OCI-LY7 (cell line): ENCODE measurements at places on chromosomes 6 and 20. TPM values are rescaled to one million over a fixed set of nuclear protein-coding genes. Genes with fewer than 3 reads are reported as not detected.

- no peak for DNase-seq
Observed at GRCh38 chr6:26019261-26019830, 56.7 kb downstream of the TRIM38 start.

The CCN6 gene
- not detected in 2 replicates for total RNA-seq

- no peak for DNase-seq
Observed at GRCh38 chr20:35625584-35626385, 10.2 kb downstream of the SPAG4 start.

DNA sequence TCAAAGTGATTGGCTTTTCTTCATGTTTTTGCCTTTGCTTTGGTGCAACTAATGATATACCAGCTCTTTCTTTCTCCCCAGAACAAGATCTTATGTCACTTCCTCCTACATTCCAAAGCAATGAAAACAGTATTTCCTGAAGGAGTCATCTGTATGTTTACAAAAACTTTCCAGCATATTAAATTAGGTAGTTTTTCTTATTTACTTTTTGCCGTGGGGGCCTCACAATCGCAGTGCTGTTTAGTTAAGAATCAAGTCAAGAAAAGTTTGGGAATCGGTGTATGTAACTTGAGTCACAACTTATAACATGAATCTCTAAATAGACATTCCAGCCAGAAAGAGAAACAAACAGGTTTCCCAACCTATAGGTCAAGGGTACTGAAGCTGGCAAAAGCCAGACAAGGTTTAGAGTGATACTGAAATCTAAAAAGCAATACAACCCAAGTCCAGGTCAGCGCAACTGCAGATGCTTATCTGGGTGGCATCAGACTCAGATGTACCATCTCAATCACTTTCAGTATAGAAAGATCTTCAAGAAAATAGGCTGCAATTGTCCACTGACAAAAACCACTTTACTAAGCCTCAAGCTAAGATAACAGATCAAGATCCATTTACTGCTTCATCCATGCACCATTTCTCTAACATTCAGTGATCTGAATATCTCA, 63.6 kb downstream of the IPCEF1 start:
- DNase-seq = no peak

The C6orf52 gene
- 1.0 TPM in 1 of 2 replicates, not detected in the other for total RNA-seq

- no peak for DNase-seq
Observed at GRCh38 chr20:62832951-62833391, 16.1 kb downstream of the COL9A3 start.

The CNR1 gene
- total RNA-seq = 246 and 247 TPM in 2 replicates

The TGM3 gene
- not detected in 2 replicates for total RNA-seq

GRCh38 chr6:43339168-43339567, 30.3 kb downstream of the ZNF318 start:
- DNase-seq = no peak
